Panc1 (cell line): ENCODE measurements at places on chromosomes 13 and 19.

DNA sequence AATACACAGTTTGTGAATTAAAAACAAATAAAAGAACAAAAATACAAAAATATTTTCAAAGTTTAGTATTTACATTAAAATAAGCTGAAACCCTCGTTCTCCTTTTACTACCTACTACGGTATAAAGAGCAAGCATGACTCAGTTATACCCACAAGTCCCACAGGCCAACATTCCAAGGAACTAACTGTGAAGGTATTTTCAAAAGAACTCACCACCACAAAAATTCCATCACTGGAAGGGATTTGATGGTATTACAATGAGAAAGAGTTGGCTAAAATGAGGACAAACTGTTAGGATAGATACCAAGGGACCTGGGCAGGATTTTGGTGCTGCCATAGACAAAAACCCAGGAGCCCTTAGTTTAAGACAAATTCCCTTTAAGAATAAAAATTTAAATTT, 122.7 kb downstream of the TBC1D4 start:
- H3K36me3 ChIP-seq, result no peaks in the 10 kb centered on the region
- no peaks in the 10 kb centered on the region for H3K4me1 ChIP-seq
- no peak overlapping the region for H3K27ac ChIP-seq

GRCh38 chr19:38733241-38733492, 11.1 kb downstream of the CAPN12 start:
- H3K36me3 ChIP-seq, result peaks cover 29% of the 10 kb centered on the region
- H3K27ac ChIP-seq, result peak overlapping the region; percentile 93
- no peaks in the 10 kb centered on the region for H3K27me3 ChIP-seq
- peaks cover 70% of the 10 kb centered on the region for H3K4me1 ChIP-seq
- no peak for DNase-seq

- H3K36me3 ChIP-seq, result no peaks in the 10 kb centered on the region; the same call in 1 of the 2 replicates
- DNase-seq, result no peak
- peak overlapping the region; percentile 57 for H3K4me3 ChIP-seq
- peaks cover 4% of the 10 kb centered on the region for H3K4me1 ChIP-seq
- no peaks in the 10 kb centered on the region; the same call in 1 of the 2 replicates for H3K27me3 ChIP-seq
These were observed 427 bp downstream of the RTBDN start for GRCh38 chr19:12833738-12834565.

- H3K36me3 ChIP-seq, result no peaks in the 10 kb centered on the region; the same call in 1 of the 2 replicates
- no peak for DNase-seq
- H3K4me1 ChIP-seq, result peaks cover 59% of the 10 kb centered on the region
- H3K27ac ChIP-seq, result peak overlapping the region; percentile 98
- peak overlapping the region; percentile 30 for H3K4me3 ChIP-seq
- H3K27me3 ChIP-seq, result no peaks in the 10 kb centered on the region
These were observed 2.0 kb upstream of the KCNN4 start for GRCh38 chr19:43782689-43783231.

DNA sequence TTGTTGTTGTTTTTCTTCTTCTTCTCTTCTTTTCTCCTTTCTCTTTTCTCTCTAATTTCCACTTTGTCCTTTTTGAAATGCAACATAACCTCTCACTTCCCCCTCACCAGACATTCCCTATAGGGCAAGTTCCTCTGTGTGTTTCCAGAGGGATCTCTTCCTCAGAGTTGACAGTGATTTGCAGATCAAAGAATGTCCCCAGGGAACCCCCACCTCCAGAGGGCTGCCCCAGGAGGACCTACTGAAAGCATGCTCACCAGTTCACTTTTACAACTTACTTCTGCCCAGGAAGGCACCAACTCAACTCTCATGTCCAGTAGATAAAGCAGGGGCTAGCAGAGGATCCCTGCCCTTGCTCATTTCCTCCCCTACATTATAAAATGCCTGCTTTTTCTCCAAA, 1648.0 kb downstream of the PCDH9 start:
- H3K27me3 ChIP-seq, result no peaks in the 10 kb centered on the region
- DNase-seq, result no peak
- no peak overlapping the region for H3K27ac ChIP-seq
- H3K36me3 ChIP-seq, result no peaks in the 10 kb centered on the region
- no peak overlapping the region for H3K4me3 ChIP-seq
- H3K4me1 ChIP-seq, result no peaks in the 10 kb centered on the region

GRCh38 chr19:54691582-54692297, 29.0 kb downstream of the LILRB4 start:
- no peak overlapping the region for H3K27ac ChIP-seq
- no peak overlapping the region for H3K4me3 ChIP-seq
- H3K27me3 ChIP-seq, result peaks cover 43% of the 10 kb centered on the region

DNA sequence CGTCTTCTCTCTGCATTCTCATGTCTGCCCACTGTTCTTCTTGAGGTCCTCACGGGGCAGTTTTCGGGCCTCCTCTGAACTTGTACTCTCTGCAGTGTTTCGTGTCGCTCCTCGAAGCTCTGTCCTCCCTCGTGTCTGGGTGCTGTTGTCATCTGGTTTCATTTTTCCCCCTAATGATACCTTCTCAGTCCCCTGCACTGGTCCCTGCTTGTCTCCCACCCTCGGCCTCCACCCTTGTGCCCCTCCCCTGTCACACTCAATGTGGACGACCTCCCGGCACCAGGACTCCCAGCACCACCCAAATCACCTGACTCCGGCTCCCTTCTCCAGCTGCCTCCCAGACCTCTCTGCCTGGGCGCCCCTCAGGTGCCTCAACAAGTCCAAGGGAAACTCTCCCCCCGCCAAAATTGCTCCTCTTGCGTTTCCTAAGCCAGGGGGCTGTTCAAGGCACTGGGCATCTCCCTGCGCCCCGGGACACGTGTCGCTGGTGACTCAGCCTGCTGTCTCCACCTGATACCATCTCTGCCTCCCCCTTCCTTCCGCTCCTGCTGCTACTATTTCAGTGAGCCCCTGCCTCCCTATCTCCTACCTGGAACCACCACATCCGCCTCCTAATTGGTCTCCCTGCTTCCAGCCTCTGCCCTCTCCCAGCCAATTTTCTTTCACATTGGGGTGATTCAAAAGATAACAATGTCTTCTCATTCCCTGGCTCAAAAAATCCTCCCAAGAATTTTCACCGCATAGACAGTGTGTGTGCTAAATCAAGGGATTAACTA, 49.5 kb downstream of the RFX2 start:
- no peak for DNase-seq
- H3K27me3 ChIP-seq, result no peaks in the 10 kb centered on the region
- no peaks in the 10 kb centered on the region for H3K36me3 ChIP-seq
- peaks cover 7% of the 10 kb centered on the region; the same call in 1 of the 2 replicates for H3K4me1 ChIP-seq

- H3K36me3 ChIP-seq, result no peaks in the 10 kb centered on the region
- no peak overlapping the region for H3K4me3 ChIP-seq
- peak; percentile 85 for DNase-seq
- H3K27ac ChIP-seq, result peak overlapping the region; percentile 29
These were observed 8.3 kb upstream of the MZF1 start for GRCh38 chr19:58581227-58582141.

DNA sequence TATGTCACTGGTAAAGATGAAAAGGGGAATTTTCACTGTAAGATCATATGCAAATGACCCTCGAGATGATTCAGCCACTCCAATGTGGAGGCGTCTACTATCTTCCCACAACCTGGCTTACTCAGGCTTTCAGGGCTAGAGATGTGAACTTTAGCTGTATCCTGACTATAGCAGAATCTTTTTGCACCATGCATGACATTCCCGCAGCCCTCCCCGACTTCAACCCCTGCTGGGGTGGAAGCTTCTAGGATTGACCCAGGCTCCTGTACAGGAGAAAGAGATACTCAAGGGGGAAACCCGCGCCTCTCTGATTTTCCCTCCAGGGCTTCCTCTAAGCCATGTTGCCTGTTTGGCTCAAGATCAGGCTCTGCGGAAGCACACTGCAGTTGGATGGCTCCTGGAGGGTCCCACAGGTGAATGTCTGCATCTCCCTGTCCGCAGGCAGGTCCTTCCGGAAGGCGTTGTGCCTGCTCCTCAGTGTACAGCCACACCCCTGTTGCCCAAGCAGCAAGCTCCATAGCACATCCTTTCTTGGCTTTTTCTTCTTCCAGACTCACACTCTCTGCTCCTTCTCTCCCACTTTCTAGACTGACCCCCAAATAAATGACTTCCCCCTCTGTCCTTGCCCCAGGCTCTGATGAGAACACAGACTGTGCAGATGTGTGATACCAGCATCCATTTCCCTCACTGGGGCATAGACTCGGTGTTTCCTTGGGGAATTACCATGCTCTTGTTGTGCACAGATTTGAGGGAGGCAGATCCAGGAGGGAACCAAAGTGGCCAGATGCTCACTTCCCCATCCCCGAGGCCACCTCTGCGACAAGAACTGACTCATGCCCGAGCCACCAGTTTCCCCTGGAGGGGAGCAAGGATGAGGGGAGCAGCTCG, 29.1 kb upstream of the POP4 start:
- H3K27me3 ChIP-seq, result peaks cover 52% of the 10 kb centered on the region
- no peak for DNase-seq
- no peaks in the 10 kb centered on the region for H3K36me3 ChIP-seq
- H3K27ac ChIP-seq, result no peak overlapping the region

GRCh38 chr19:28898249-28898648, 314.7 kb downstream of the UQCRFS1 start:
- no peak overlapping the region for H3K4me3 ChIP-seq
- H3K27ac ChIP-seq, result no peak overlapping the region
- H3K36me3 ChIP-seq, result no peaks in the 10 kb centered on the region
- no peaks in the 10 kb centered on the region for H3K4me1 ChIP-seq
- H3K27me3 ChIP-seq, result peaks cover 11% of the 10 kb centered on the region
- DNase-seq, result no peak

GRCh38 chr13:35769812-35770211, 293.3 kb upstream of the MAB21L1 start:
- no peaks in the 10 kb centered on the region for H3K36me3 ChIP-seq
- H3K27ac ChIP-seq, result no peak overlapping the region
- no peak for DNase-seq
- H3K27me3 ChIP-seq, result no peaks in the 10 kb centered on the region
- no peaks in the 10 kb centered on the region for H3K4me1 ChIP-seq

DNA sequence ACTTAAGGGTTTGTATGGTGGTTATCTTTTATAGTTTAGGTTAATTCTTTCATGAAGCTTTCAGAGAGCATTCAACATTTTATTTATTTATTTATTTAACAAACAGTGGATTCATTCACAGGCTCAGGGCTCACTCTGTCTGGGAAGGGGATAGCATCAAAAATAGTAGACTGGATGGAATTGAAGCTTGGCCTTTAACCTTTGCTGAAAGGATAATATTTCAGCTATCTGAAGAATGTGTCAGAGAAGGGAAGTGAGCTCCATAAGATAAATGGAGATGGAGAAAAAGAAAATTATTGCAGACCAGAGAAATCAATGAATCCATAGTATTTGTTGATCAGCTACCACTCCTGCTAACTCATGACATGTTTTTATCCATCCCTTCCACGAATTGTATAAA, 305.6 kb downstream of the COG6 start:
- no peak overlapping the region for H3K4me3 ChIP-seq
- no peak for DNase-seq
- H3K27me3 ChIP-seq, result no peaks in the 10 kb centered on the region
- H3K36me3 ChIP-seq, result no peaks in the 10 kb centered on the region
- no peaks in the 10 kb centered on the region for H3K4me1 ChIP-seq

DNA sequence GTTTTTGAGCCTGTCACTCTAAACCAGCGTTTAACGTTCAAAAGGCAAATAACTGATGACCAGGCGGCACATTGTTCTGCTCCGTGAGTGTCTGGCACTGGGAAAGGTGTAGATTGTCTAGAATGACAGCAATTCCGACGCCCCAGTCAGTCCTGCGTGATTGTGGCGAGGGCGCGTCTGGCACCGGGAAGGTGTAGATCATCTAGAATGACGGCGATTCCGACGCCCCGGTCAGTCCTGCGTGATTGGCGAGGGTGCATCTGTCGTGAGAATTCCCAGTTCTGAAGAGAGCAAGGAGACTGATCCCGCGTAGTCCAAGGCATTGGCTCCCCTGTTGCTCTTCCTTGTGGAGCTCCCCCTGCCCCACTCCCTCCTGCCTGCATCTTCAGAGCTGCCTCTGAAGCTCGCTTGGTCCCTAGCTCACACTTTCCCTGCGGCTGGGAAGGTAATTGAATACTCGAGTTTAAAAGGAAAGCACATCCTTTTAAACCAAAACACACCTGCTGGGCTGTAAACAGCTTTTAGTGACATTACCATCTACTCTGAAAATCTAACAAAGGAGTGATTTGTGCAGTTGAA, 26.1 kb upstream of the NDUFS7 start:
- H3K27me3 ChIP-seq, result no peaks in the 10 kb centered on the region
- no peak for DNase-seq
- no peak overlapping the region for H3K4me3 ChIP-seq

DNA sequence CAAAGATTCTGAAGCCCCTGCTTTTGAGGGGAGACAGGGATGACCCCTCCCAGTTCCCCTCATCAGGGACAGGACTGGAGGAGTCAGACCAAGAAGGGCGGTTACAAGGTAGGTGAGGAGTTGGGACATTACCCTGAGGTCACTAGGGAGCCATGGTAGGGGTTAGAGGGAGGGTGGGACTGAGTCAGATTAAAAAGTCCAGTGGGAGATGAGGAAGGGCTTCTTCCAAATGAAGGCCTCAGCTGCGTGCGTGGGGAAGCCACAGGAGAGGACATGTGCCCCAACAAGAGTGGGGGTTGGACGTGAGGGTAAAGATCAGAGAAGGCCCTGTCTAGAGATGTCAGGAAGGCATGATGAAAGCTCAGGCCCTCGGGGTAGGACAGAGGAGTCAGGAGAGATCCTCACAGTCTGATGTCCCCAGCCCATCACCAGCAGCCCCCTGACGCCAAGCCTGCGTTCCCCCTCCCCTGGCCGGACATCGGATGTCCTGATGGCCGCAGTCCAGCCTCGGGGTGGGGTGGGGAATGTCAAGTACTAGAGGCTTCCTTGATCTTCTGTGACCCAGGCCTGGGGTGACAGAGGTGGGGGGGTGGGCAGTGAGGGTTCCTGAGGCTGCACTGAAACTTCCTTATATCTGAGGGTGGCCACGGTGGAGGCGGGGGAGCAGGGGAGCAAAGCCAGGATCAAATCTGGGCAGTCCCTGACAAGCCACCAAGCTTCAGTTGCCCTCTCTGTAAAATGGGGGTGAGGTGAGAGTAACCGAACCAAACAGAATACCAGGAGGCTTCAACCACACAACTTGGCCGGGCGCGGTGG, 6.5 kb upstream of the MFSD12 start:
- no peak for DNase-seq
- no peak overlapping the region for H3K4me3 ChIP-seq
- no peaks in the 10 kb centered on the region for H3K36me3 ChIP-seq
- no peaks in the 10 kb centered on the region for H3K4me1 ChIP-seq
- H3K27ac ChIP-seq, result no peak overlapping the region
- no peaks in the 10 kb centered on the region for H3K27me3 ChIP-seq
